Activated CD4-positive, alpha-beta T cell treated with anti-CD3 and anti-CD28 coated beads for 48 hours (primary cell): ENCODE measurements at places on chromosomes 12 and 14.

DNA sequence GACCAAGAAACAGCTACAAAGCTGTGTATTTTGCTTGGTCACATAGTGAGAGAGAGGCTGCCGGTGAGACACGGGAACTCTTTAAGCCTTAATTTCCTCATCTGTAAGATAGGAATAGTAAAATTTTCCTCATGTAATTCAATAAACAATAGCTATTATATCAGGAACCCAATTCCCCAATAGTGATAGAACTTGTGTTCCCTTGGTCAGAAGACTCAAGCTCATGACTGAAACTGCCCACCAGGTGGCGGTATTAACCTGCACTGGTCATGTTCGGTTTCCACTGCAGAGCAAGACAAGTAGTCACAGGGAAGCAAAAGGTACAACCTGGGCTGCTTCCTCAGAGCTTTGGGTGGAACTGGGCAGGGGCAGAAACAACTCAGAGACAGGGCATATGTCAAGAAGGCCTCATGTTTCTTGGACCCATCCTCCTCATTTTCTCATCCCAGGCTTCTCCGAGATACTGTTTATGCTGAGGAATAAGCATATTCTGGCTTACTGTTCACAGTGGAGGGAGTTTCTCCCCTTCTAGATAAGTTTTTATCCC is 4.2 kb upstream of the AJUBA start:
- DNase-seq, result peak; percentile 93

- no peak for DNase-seq
These were observed 413 bp downstream of the LRP6 start for GRCh38 chr12:12266389-12266872.

GRCh38 chr14:65580973-65581372 is 168.4 kb downstream of the FUT8 start:
- no peak for DNase-seq

- DNase-seq, result no peak
These were observed 34.8 kb downstream of the AMN start for GRCh38 chr14:102957222-102957621.

GRCh38 chr14:22008766-22009165 is 335.1 kb upstream of the OR4E1 start:
- DNase-seq, result no peak

DNA sequence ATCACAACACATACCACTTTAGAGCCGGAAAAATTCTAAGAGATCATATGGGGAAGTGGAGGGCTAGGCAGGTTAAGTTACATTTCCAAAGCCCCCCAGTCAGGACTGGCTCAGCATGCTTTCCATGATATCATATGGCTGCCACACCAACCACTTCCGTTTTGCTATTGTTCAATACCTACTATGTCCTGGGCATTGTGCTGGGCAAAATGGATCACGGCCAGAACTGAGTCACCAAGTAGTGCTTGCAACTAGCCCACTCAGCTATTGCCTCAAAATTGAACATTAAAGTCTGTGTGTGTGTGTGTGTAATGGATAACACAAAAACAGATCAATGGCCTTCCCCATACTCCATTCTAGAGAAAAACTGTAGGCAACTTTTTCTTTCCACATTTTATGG is 22.7 kb downstream of the WIF1 start:
- DNase-seq, result no peak

DNA sequence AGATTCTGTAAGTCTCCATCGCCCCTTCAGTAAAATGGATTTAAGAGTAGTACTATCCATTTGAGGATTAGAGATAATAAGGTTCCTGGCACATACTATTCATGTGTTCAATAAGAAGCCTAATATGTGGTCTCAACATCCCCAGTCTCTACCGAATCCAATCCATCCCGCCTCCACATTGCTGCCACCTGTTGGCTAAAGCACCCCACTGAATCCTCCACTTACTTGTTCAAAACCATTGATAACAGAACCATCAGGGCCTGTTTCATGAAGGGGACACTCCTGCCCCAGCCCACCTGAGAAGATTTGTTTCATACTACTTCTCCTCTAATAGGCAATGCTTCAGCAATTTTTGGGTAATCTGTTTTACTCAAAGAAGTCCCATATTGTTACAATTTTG is 147.5 kb downstream of the SLC2A13 start:
- DNase-seq, result no peak

- no peak for DNase-seq
These were observed 62.0 kb downstream of the DACT1 start for GRCh38 chr14:58699681-58700205.

DNA sequence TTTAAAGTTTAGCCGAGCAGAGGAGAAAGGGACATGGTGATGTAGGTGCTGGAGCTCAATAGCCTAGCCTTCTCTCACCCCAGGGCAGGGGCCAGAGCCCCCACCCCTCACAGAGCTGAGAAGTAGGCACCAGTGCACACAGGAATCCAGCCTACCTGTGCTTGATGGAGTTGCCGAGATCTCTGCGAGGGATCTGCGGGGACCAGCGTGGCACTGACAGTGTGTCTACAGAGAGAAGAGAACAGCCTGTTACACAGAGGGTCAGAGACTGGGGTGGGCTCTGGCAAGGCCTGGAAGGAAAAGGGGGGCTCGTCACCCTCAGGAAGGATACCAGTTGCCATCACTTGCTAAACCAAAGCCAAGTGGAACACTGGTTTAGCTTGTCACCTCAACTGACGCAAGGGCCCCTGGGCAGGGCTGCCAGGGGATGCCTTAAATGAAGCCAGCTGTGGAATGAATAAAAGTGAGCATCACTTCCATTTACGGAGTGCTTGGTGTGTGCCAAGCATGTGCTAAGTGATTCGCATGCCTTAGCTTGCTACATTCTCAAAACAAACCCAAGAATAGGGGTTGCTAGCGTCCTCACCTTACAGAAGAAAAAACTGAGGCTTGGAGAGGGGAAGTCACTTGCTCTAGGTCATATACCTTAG is 220.8 kb upstream of the NOS1 start:
- DNase-seq, result no peak

GRCh38 chr12:27828196-27828595 is 48.2 kb upstream of the MANSC4 start:
- DNase-seq, result no peak

DNA sequence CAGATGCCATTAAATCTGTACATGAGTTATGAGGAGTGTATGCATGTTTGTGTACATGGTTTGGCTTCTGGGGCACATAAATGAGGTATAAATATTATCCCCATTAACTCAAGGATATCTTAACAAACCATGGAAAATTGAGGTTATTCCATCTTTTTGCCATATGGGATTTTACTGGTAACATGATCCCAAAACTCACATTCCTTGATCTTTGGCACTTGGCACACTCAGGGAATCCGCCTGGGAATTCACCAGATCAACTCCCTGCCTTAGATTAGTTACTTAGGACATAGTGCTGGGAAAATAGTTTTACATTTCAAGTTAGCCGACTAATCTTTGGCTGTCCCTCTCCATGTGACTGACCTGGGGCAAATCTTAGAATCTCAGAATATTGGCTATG is 16.9 kb downstream of the CDKN1B start:
- DNase-seq, result no peak

DNA sequence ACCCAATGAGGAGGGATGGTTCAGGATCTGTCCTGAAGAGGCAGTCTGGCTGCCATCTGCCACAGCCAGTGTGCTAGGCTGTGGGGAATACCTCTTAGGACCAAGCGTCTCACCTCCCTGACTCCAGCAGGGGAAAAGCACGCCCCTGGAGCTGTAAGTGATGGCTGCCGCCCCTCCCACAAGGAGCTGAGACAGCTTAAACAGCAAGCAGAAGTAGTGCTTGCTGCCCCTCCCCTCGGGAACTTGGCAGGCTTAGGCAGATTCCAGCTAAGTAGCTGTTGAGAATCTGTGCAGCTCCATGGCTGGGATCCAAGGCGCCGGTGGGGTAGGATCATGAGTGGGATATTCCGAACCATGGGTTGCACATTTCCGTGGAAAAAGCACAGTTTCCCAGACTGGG is 360.4 kb upstream of the MDGA2 start:
- DNase-seq, result no peak

DNA sequence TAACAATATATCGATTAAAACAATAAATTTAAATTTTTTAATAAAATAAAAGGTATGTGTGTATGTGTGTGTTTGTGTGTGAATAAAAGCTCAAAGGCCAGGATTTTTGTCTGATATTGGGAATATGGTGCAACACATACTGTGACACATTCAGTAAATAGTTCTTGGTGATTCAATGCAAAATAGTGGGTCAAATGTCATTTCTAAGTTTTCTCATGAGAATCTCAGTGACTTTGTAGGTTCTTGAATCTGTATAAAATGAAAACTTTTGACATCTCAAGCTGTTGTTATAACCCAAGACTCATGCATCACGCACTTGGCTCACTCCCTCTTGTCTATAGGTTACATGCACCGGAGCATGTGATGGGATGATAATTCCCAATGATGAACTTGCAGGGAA is 16.2 kb upstream of the MED6 start:
- no peak for DNase-seq

GRCh38 chr14:77212097-77212870 is 30.7 kb downstream of the TMEM63C start:
- DNase-seq, result no peak

GRCh38 chr12:100234591-100235304 is 32.1 kb downstream of the DEPDC4 start:
- no peak for DNase-seq

GRCh38 chr14:77178656-77179055 is 2.9 kb upstream of the TMEM63C start:
- DNase-seq, result no peak

GRCh38 chr12:117674313-117674712 is 294.5 kb downstream of the KSR2 start:
- DNase-seq, result no peak

- DNase-seq, result no peak
These were observed 75.6 kb upstream of the USP44 start for GRCh38 chr12:95626854-95627253.

GRCh38 chr12:3042394-3042793 is 34.8 kb upstream of the TSPAN9 start:
- no peak for DNase-seq

- no peak for DNase-seq
These were observed 44.3 kb upstream of the KTN1 start for GRCh38 chr14:55535516-55536203.

- DNase-seq, result no peak
These were observed 13.2 kb upstream of the LIMA1 start for GRCh38 chr12:50296554-50296953.

GRCh38 chr12:132194556-132194955 is 50.3 kb downstream of the NOC4L start:
- no peak for DNase-seq

DNA sequence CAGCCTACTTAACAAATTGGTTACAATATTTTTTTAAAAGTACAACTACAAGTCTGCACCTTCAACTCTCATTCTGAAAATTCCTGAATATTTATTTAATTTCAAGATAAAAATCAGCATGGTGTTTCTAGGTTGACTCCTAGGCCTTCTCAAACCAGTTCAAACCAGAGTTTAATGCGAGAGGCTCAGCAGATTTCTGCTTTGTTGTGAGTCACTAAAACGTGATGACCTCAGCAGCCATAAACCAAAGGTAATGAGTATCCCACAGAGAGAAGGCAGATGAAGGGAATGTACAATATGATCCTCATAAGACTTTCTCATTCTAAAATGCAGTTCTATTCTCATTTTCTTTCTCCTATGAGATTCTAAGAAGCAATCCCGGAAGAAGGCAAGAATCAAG is 1.5 kb downstream of the PRDM4 start:
- peak; percentile 49 for DNase-seq

GRCh38 chr14:89669193-89669592 is 252.2 kb upstream of the FOXN3 start:
- peak; percentile 35 for DNase-seq

DNA sequence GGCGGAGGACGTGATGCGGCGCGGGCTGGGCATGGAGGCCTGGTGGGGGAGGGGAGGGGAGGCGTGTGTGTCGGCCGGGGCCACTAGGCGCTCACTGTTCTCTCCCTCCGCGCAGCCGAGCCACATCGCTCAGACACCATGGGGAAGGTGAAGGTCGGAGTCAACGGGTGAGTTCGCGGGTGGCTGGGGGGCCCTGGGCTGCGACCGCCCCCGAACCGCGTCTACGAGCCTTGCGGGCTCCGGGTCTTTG is 303 bp downstream of the GAPDH start:
- no peak for DNase-seq

DNA sequence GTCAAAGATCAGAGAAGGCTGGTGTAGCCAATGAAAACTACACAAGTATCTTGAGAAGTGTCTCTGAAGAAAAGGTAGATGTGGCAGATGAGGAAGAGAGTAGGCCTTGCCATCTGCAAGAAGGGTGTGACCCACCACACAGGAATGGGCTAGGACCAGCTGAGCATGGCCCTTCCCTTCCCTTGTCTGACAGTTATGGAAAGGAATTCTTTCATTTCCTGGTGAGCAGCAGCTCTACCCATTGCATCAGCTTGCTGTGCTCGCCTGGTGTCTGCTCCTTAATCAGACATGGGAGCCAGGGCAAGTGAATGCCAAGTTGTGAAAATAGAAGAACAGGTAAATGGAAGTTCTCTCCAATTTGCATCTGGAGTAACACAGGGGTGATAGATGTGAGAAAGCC is 145.2 kb upstream of the KRR1 start:
- no peak for DNase-seq

GRCh38 chr12:44114906-44115305 is 279.0 kb downstream of the TMEM117 start:
- DNase-seq, result no peak

GRCh38 chr12:93029091-93029490 is 100.0 kb upstream of the EEA1 start:
- no peak for DNase-seq

GRCh38 chr14:96938946-96939345 is 141.8 kb downstream of the VRK1 start:
- peak; percentile 27 for DNase-seq

- no peak for DNase-seq
These were observed 4.3 kb downstream of the OLR1 start for GRCh38 chr12:10167599-10167998.

DNA sequence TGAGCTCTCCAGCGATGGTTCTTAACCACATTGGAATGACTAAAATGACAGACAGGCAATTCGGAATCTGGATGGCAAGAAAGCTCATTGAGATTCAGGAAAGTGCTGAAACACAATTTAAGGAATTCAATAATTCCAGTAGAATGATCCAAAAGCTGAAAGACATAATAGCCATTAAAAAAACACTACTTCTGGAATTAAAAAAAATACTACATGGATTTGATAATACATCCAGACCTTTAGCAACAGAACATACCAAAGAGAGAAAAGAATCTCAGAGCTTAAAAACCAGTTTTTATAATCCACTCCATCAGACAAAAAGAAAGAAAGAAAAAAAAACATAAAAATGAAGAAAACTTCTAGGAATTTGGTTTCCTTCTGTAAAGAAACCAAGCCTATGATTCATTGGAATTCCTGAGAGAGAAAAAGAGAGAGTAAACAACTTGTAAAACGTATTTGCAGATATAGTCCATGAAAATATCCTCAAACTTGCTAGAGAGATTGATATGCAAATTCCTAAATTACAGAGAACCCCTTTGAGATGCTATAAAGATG is 52.8 kb downstream of the SLCO1B1 start:
- DNase-seq, result no peak

DNA sequence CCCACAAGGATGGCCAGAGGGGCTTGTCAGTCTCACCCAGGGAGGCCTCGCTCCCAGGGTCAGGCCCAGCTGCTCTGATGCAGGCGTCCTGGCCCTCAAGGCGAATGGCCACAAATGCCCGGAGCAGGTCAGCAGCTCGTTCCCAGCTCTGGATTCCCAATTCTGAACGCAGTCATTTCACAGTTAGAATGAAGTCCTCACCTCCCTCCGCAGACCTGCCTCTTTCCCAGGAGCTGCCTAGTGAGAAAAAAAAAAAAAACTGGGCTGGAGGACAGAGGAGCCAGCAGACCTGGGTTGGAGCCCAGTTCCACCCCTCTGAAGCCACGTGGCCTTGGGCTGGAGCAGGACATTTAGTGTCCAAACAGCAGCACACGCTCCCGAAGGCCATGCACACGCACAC is 62.2 kb upstream of the DIO3 start:
- no peak for DNase-seq

- DNase-seq, result no peak
These were observed 22.4 kb upstream of the LRRK2 start for GRCh38 chr12:40202095-40203059.
